ENCODE measurements at places on chromosomes 13 and 19.
A peak's percentile ranks its signal among the peaks of the same experiment; 100 is the strongest.

DNA sequence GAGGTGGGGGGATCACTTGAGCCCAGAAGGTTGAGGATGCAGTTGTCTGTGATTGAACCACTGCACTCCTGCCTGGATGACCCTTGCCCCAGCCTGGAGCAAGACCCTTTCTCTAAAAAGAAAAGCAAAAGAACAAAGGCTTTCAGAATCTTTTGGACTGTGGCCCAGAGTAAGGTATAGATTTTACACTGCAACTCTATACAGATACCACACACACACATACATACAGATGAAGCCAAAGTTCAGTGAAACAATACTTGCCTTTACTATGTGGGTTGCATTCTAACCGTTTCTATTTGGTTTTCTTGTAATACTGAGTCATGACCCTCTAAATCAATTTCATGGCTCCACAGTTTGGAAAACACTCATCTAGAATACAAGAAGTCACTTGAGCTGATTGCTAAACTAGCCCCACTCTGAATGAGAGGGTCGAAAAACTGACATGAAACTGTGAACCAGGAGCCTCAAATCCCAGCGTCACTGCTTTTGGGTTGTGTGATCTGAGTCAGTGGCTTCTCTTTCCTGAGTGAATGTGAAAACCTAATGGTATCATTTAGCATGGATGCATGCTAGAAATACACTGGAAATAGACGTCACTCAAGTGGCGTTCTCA, 756.1 kb downstream of the UQCRFS1 start:
- DNase-seq: no peak

- no peak for DNase-seq
Measured at GRCh38 chr19:16473875-16474392, 2.2 kb upstream of the EPS15L1 start.

DNA sequence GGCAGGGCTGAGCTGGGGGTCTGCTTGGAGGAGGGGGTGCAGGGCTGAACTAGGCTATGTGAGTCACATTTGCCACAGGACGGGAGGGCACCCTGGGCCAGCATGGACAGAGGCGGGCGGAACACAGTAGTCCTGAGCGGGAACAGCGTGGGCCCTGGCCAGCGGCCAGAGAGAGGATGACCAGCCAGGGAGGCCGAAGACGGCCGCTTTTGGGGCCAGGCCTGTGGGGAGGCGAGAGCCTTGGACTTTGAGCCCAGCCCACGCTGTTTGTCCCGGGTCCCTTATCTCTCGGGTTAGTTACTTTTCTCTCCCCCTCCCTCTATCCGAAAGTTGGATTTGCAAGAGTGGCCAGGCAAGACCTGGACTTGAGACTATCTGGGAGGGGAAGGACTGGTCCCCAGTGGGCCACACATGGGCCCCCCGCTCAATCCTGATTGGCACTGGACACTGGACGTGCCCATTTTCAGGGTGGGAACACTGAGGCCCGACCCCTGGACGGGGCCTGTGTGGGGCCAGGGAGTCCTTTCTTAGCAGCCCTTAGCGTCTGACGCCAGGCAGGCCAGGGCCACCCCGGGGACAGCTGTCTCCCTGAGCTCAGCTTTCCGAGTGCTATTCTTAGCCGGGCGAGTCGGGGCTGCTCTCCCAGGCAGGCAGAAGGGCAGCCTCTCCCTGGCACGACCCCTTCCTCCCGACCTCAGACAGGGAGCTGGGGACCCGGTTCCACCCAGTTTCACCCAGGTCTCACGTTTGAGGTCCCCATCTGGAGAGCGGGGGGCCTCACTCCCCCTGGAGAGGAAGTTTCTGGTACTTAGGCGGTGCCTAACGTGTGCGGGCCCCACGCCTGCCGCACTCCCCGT, 833 bp downstream of the GAMT start:
- DNase-seq: no peak

DNA sequence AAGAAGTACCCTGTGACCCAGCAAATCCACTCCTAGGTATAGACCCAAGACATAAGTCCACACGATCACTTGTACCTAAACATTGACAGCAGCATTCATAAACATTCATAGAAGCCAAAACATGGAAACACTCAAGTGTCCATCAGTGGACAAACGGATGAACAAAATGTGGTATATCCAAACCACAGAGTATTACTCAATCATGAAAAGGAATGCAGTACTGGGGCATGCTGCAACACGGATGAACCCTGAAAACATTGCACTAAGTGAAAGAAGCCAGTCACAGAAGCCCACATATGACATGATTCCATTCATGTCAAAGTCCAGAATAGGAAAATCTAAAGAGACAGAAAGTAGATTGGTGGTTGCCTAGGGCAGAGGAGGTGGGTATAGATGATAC, 22.8 kb upstream of the CCNE1 start:
- no peak for DNase-seq

DNA sequence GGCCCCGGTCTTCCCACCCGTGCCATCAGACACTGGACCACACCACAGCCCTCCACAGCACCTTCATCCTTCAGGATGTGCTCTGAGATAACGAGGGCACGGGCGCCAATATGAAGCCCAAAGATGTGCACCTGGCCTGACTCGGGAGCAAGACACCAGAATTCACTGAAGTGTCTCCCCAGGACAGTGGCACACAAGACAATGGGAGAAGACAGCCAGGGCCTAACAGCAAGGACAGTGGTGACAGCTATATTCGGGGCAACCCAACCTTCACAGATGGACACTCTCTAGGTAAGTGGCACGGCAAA, 7.2 kb downstream of the DDX39A start:
- no peak for DNase-seq

DNA sequence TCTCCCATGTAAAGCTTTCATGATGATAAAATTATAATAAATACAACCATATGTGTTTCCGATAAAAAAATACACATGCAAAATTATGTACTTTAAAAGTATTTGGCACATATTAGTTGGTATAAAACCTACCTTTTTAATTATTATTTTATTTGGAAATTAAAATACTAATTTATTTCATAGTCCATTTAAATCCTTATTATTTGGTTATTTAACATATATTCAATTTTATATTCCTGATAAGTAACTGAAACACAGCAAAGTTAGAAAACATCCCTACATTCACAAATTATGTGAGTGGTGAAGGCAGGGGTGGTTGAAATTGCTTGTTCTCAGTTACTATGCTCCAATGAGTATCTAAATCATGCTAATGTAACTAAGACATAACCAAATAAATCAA, 920.5 kb downstream of the SLITRK1 start:
- DNase-seq: no peak

- DNase-seq: no peak
Measured at GRCh38 chr19:58466089-58466759, 656 bp upstream of the ZNF324 start.

DNA sequence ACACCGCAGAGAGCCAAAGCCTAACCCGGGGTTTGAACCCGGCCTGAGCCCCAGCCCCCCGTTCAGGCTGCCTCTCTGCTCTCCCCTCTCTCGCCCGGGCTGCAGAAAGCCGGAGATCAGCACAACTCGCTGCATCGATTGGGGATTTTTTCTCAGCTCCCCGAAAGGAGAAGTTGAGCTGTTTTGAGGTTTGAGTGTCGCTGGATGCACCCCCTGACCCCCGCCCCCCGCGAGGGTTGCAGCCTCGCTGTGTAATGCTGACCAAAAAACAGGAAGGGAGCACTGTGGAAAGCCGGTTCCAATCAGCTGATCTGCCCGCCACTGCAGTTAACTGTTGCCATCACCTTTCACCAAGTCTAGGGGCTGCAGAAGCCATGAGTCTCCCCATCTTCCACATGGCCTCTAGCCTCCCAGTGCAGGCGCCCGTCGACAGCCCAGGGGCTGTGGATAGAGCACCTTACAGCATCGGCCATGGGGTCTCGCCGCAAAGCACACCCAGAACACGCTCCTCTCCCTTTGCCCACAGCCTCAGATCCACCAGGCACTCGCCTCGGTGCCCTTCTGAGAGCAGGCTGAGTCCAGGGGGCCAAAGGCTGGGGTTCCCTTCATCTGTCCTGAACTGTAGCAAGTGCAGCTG, 34.5 kb downstream of the MYO9B start:
- DNase-seq: peak; percentile 6

DNA sequence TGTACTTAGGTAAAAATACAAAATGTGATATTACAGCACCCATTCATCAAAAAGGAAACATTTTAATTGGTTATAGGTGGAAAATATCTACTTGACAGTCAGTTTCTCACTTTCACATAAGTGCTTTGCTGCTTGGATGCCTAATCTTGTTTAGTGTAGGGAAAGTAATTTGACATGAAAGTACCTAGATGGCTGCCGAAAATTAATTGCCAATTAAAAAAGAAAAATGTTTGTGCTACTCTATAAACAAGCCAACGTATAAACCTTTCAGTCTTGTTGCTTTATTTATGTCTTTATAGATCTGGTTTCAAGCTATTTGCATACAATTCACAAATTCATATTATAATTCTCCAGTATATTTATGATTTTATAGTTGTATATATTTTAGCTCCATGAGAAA, 729.9 kb downstream of the DACH1 start:
- no peak for DNase-seq

- no peak for DNase-seq
Measured at GRCh38 chr19:10006335-10006708, 4.0 kb downstream of the COL5A3 start.

DNA sequence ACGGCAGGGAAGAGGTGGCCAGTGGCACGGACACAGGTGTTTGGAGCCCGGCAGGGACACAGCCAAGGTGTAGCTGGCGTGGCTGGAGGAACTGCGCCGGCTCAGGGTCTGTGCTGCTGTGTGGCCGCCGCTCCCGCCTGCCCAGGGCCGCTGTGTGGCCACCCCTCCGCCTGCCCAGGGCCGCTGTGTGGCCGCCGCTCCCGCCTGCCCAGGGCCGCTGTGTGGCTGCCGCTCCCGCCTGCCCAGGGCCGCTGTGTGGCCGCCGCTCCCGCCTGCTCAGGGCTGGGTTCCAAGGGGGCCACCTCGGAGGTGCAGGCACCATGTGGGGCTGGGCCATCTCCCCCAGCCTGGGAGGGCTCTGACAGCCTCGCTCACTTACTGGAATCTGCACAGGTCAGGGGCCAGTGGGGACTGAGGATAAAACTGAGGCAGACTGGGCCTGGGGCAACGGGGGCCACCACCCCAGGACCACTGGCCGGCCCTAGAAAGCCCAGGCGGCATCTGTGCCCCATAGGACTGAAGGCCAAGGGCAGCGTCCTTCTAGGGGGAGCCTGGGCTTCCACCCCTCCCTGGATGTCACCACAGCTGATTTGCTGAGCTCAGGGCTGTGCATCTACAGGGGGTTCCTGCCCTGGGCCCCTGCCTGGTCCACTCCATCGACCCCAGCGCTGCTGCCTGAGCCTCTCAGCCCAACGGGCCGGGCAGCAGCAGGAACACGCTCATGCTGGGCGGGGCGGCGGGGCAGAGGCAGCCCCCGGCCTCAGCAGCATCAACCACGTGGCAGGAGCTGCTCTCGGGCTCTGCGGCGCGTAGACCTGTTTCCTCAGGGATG, 21.5 kb downstream of the C13orf46 start:
- DNase-seq: no peak

GRCh38 chr19:17841810-17842662, 5.7 kb downstream of the JAK3 start:
- peak; percentile 46 for DNase-seq

Data from activated T-helper 1 cell treated with anti-CD3 and anti-CD28 coated beads, Interleukin-12 subunit alpha, Interleukin-12 subunit beta, Interleukin-2, Interleukin-4 antibody, amounts not matched to agents 30 ng/mL and 10 ng/mL and 1 ng/mL, durations not matched to agents 14 hours and 24 hours and 36 hours (primary cell).